ENCODE measurements at places on chromosomes 12 and 14.

GRCh38 chr14:87271331-87271730, 721.7 kb downstream of the GALC start:
- DNase-seq = no peak

DNA sequence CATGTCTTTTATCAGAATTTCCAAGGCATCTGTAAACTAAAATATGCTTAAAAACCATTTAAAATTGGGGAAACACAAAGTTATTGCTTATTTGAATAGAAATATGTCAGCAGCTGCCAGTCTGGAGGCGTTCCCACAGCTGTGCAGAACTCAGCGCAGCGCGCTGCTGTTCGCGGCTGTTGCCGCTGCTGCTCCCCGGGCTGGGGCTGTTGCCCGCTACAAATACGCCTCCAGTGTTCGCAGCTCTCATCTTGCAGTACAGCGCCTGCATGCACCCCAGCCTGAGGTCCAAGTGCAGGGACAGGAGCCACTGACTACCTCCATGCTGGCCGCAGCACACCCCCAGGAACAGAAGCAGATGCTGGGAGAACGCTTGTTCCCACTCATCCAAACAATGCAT, 216.2 kb downstream of the SLC16A7 start:
- no peak for DNase-seq

- peak; percentile 89 for DNase-seq
These were observed 131.8 kb upstream of the EEA1 start for GRCh38 chr12:93060666-93061472.

DNA sequence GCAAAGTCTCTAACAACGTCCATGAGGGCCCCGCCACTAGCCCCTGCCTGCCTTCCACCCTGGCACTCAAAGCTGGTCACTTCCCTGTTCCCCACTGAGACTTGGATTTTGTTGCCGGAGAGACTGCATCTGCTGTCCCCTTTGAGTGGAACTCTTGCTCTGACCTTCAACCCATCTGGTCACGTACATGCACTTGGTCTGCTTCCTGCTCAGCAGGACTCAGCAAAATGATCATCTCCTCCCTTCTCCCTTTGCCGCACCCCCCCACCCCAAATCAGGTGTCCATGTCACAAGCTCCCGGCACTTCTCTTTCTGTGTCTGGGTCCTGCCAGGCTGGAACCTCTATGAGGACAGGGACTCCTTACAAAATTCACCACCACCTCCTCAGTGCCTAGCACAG, 180.9 kb downstream of the CHST11 start:
- DNase-seq = no peak

DNA sequence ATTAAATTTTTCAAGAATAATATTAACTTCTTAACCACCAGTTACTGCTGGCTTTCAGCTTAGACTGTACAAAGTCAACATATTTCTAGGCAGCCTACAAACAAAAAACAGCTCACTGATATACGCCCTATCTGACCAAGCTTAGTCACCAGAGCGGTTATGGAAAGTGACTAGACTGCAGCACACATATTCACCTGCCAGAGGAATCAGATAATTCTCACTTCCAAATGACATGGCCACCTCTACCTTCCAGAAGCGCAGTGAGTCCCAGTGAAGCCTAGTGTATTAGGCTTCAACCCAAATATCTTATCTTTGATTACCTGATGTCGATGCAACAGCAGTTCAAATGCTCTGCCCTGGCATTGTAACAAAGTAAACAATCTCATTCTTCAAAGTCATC, 8.5 kb downstream of the STXBP6 start:
- DNase-seq = no peak

- DNase-seq = peak; percentile 18
These were observed 80.6 kb upstream of the STRN3 start for GRCh38 chr14:31106768-31107167.

GRCh38 chr14:59439256-59439965, 25.8 kb downstream of the GPR135 start:
- peak; percentile 68 for DNase-seq

DNA sequence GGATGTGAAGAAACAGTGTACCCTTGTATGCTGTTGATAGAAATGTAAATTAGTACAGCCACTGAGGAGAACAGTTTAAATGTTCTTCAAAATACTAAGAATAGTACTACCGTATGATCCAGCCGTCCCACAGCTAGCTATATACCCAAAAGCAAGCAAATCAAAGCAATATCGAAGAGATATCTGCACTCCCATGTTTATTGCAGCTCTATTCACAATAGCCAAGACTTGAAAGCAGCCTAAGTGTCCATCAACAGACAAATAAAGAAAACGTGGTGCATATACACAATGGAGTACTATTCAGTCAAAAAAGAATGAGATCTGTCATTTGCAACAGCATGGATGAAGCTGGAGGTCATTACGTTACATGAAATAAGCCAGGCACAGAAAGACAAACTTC, 88.5 kb upstream of the SLC38A4 start:
- DNase-seq = no peak

- DNase-seq = no peak
These were observed 73.1 kb upstream of the PAWR start for GRCh38 chr12:79763766-79764452.
